RWPE2 (cell line): ENCODE measurements at places on chromosomes 5 and 9.

DNA sequence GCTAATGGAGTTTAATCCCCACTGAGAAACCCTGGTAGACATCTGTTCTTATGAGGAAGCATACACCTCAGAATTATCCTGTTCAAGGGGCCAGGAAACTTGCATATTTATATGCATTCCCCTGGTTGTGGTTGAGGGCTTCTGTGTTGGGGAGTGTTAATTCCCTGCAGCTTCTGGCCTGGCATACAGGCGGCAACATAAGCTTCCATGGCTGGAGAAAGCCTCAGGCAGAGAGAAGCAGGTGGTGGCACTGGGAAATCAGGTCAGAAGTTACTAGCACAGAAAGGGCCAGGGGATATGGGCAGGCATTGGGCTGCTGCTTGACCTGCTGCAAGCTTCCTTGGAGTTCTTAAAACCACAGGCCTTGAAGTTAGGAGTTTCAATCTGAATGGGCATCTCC, 166.1 kb upstream of the SEMA6A start:
- H3K4me3 ChIP-seq = no peak overlapping the region
- H3K36me3 ChIP-seq = no peaks in the 10 kb centered on the region
- H3K4me1 ChIP-seq = no peaks in the 10 kb centered on the region

DNA sequence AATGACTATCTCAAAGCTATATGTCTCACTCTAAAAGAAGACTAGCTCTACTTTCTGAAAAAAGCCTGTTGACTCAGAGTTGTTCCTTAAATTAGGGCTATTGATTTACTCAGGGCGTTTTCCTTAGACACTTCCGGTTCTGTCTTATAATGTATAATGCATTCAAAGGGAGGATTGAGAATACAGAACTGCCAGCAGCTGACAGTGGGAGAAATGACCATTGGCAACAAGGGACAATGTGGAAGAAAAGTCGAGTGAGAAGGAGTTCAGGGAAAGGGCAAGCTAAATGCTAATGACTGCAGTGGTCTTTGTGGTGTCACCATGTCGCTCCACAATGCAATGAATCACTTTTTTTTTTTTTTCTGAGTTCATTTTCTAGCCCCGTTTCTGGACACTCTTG, 65.7 kb upstream of the ANKH start:
- no peak for DNase-seq
- H3K4me1 ChIP-seq = peaks cover 3% of the 10 kb centered on the region
- H3K27ac ChIP-seq = no peak overlapping the region

- DNase-seq = no peak
- peaks cover 6% of the 10 kb centered on the region for H3K4me1 ChIP-seq
- no peak overlapping the region for H3K4me3 ChIP-seq
- no peaks in the 10 kb centered on the region for H3K27me3 ChIP-seq
- no peaks in the 10 kb centered on the region for H3K36me3 ChIP-seq
Measured at GRCh38 chr5:64207978-64208377, 42.3 kb downstream of the RNF180 start.

DNA sequence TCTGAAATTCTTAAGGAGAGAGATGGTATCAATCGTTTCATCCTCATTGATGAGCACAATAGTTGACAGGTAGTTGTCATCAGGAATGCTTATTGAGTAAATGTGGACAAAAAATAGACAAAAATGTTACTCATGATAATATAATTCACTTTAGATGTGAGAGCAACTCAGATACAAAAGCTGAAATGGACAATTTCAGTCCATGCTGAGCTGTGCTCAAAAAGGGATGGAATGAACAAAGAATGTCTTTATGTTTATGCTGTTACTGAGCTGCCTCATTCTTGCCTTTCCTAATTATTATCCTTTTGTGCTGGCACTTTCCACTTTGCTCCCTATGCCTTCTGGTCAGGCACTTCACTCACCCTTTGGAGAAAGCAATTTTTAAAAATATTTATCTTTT, 49.5 kb downstream of the JAKMIP2 start:
- DNase-seq = no peak
- H3K4me3 ChIP-seq = no peak overlapping the region
- H3K27me3 ChIP-seq = peaks cover 6% of the 10 kb centered on the region
- H3K4me1 ChIP-seq = no peaks in the 10 kb centered on the region

DNA sequence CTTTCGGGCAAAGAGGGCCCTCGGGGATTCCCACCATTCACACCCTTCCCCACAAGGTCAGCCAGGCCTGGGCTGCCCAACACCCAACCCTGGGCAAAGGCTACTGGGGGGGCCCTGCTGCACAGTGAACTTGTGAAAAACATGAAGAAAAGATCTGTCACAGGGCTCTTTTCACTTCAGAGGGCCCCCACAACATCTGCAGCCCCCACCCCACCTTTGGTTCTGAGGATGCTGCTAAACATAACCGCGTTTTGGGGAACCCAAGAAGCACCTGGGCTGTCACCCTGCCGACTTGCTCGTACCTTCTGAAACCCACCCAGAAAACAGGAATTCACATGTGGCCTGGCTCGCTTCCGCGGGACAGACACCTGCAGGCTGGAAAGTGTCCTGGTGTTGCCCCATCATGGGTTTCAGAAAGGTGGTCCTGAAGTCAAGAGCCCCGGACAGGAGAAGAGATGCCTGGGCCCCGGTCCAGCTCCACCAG, 29.3 kb downstream of the B4GALT1 start:
- H3K4me3 ChIP-seq = no peak overlapping the region
- peaks cover 16% of the 10 kb centered on the region for H3K4me1 ChIP-seq
- H3K36me3 ChIP-seq = peaks cover 31% of the 10 kb centered on the region

DNA sequence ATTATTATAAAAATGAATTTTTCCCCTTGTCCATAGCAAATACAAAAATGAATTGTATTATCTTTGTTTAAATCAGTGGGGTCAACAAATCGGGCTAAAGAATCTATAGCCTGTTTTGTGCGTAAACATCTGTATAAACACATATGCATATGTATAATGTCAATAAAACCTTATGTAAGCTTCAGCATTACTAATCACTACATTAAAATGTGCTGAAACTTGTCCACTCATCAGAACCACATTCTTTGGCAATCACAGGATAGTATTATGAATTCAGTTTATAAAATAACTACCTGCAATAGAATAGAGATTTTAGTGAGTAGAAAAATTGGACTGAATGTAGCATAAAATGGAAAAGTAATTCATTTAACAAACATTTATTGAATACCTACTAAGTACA, 30.6 kb downstream of the RGMB start:
- peaks cover 6% of the 10 kb centered on the region for H3K4me1 ChIP-seq
- no peaks in the 10 kb centered on the region for H3K36me3 ChIP-seq
- H3K27me3 ChIP-seq = no peaks in the 10 kb centered on the region
- H3K27ac ChIP-seq = no peak overlapping the region
- H3K4me3 ChIP-seq = no peak overlapping the region

GRCh38 chr9:120926397-120926928, at the start of gene TRAF1:
TSS of gene TRAF1 (minus strand) at chr9:120926796. CDS start at chr9:120926075, 721 bp downstream.
- H3K36me3 ChIP-seq = no peaks in the 10 kb centered on the region
- H3K4me1 ChIP-seq = peaks cover 9% of the 10 kb centered on the region
- H3K4me3 ChIP-seq = no peak within 1 kb of the TSS
- no peak within 1 kb of the TSS for H3K27ac ChIP-seq

- no peaks in the 10 kb centered on the region for H3K4me1 ChIP-seq
- H3K27me3 ChIP-seq = peaks cover 7% of the 10 kb centered on the region
- no peak overlapping the region for H3K4me3 ChIP-seq
- no peak overlapping the region for H3K27ac ChIP-seq
Measured at GRCh38 chr5:190366-191035, 794 bp upstream of the LRRC14B start.

DNA sequence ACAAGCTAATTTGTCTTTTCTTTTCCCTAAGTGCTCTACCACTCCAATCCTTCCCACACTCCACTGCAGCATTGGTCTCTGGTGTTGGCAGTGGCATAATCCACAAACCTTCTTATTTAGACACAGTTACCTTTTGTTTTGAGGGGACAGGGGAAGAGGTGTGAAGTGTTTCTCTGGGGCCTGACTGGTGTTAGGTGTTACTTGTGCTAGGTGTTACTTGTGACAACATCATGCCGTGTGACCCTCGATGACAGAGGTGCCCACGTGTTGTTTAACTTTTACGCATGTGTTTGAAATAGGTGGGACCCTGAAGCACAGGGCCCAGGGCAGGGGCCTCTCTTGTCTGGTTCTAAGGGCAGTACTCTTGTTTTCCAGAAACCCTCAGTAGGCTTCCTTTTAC, 70.5 kb upstream of the SPRY4 start:
- no peaks in the 10 kb centered on the region for H3K36me3 ChIP-seq
- H3K27ac ChIP-seq = no peak overlapping the region
- no peak overlapping the region for H3K4me3 ChIP-seq

DNA sequence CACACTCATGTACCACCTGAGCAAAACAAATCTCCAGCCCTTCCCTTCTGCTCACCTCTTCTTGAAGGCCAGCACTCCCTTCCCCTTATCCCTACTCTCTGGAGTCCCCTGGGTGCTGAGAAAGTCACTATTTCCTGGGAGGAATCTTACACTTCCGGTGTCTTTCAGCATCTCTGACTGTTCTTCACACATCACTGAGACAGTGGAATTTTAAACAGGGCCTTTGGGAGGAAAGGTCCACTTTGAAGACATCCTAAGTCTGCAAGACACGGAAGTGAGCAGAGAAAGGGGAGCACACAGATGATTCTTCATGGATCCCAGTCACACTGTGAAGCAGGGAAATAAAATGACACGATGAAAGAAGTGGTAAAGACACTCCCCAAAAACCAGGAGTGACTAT, 25.6 kb downstream of the FRMD3 start:
- no peak for DNase-seq
- peaks cover 11% of the 10 kb centered on the region for H3K27me3 ChIP-seq
- H3K27ac ChIP-seq = no peak overlapping the region
- no peaks in the 10 kb centered on the region for H3K4me1 ChIP-seq
- no peaks in the 10 kb centered on the region for H3K36me3 ChIP-seq

GRCh38 chr5:172870715-172871461, 36.8 kb downstream of the ERGIC1 start:
- peak; percentile 89 for DNase-seq
- H3K4me1 ChIP-seq = peaks cover 67% of the 10 kb centered on the region
- no peak overlapping the region for H3K4me3 ChIP-seq
- H3K27ac ChIP-seq = peak overlapping the region; percentile 99
- peaks cover 27% of the 10 kb centered on the region for H3K36me3 ChIP-seq

GRCh38 chr5:72811849-72812248, 4.6 kb upstream of the TNPO1 start:
- no peak overlapping the region for H3K4me3 ChIP-seq
- no peak for DNase-seq
- no peak overlapping the region for H3K27ac ChIP-seq
- no peaks in the 10 kb centered on the region for H3K27me3 ChIP-seq

- DNase-seq = no peak
- no peaks in the 10 kb centered on the region for H3K4me1 ChIP-seq
- H3K27me3 ChIP-seq = no peaks in the 10 kb centered on the region
- peaks cover 93% of the 10 kb centered on the region for H3K36me3 ChIP-seq
- H3K4me3 ChIP-seq = no peak overlapping the region
- H3K27ac ChIP-seq = no peak overlapping the region
Measured at GRCh38 chr5:146474065-146474464, 26.9 kb downstream of the TCERG1 start.

GRCh38 chr9:90641884-90642487, 638 bp downstream of the DIRAS2 start:
- H3K36me3 ChIP-seq = no peaks in the 10 kb centered on the region
- no peak overlapping the region for H3K27ac ChIP-seq
- H3K4me3 ChIP-seq = no peak overlapping the region
- no peak for DNase-seq
- peaks cover 52% of the 10 kb centered on the region for H3K27me3 ChIP-seq
- no peaks in the 10 kb centered on the region for H3K4me1 ChIP-seq

- no peak overlapping the region for H3K27ac ChIP-seq
- H3K27me3 ChIP-seq = peaks cover 25% of the 10 kb centered on the region
- H3K36me3 ChIP-seq = no peaks in the 10 kb centered on the region
- H3K4me1 ChIP-seq = no peaks in the 10 kb centered on the region
Measured at GRCh38 chr9:130287736-130288135, 22.2 kb downstream of the HMCN2 start.

DNA sequence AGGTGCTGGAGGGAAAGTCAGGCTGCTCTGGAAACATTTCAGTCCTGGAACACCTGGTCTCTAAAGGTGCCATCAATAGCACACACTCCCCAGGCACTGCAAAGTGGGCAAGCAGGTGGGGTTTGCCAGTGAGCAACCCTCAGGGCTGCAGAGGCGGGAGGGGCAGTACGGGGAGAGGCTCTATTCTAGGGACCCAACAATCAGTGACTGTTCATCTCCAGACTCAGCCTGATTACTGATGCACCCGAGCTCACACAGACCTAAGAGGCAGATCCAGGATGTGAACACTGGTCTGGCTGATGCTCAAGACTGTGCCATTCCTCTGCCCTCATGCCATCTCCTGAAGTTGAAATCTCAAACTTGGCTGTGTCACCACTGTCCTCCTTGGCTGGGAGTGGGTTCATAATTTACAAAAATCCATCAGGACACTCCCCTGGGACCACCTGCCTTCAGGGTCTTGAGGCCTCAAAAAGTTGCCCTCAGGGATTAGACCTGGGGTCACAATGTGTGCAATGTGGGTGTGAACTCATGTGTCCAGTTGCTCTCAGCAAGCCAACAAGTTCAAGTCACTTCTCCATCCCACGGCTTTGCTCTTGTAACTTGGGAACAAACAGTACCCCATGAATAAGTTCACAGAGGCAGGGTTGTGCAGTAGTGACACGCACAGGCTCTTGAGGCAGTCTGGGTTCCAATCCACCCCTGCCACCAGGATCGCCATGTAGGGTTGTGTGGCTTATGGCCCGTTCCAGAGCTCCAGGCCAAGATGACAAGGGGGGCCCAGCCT, 19.9 kb upstream of the KCNMB1 start:
- no peak overlapping the region for H3K4me3 ChIP-seq
- H3K4me1 ChIP-seq = no peaks in the 10 kb centered on the region
- peaks cover 4% of the 10 kb centered on the region for H3K27me3 ChIP-seq
- DNase-seq = no peak
- no peak overlapping the region for H3K27ac ChIP-seq

GRCh38 chr5:135393691-135394090, 5.3 kb downstream of the MACROH2A1 start:
- peaks cover 48% of the 10 kb centered on the region for H3K4me1 ChIP-seq
- DNase-seq = no peak
- H3K27ac ChIP-seq = no peak overlapping the region
- H3K4me3 ChIP-seq = no peak overlapping the region
- H3K36me3 ChIP-seq = peaks cover 50% of the 10 kb centered on the region

DNA sequence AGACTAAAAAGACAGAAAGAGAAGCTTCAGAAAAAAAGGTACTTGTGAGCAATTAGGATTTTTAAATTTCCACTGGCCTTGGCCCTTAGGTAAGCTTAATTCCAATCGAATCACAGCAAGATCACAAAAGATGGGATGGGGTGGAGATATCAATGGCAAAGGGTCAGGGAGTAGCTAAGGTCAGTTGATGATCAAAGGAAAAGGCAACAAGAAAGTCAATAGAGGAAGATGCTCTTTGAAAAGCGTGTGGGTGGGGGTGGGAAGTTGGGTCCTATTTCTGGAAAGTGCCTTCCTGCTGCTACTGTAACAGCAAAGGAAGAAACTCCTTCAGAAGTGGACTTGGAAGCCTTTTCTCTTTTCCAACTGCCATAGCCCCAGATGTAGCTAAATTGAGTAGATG, 7.3 kb downstream of the C1QTNF3 start:
- no peaks in the 10 kb centered on the region for H3K27me3 ChIP-seq
- no peaks in the 10 kb centered on the region for H3K36me3 ChIP-seq
- no peak overlapping the region for H3K27ac ChIP-seq
- DNase-seq = no peak

GRCh38 chr9:87250205-87250604, 247.5 kb upstream of the DAPK1 start:
- no peak for DNase-seq
- no peaks in the 10 kb centered on the region for H3K36me3 ChIP-seq
- no peak overlapping the region for H3K4me3 ChIP-seq
- no peaks in the 10 kb centered on the region for H3K27me3 ChIP-seq
- H3K4me1 ChIP-seq = peaks cover 3% of the 10 kb centered on the region
- no peak overlapping the region for H3K27ac ChIP-seq
